HTR-8/SVneo (cell line): ENCODE measurements at places on chromosomes 11 and 22.

DNA sequence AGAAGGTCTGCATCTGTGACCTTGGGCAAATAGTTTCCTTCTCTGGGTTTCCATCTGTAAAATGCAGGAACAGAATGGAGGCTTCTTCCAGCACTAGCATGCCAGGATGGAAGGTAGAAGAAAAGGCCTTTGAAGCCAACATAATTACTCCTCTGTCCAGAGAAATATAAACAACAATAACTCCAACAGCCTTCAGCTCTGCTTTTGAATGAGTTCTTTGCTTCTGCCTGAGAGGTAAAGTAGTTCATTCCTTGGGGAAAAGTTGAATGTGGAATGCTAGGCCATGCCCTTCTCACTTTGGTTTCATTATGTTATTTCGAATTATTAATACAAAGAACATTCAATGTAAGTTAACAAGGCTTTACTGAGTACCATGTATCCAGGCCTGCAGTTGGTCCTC lies 61.2 kb upstream of the BLID start:
- DNase-seq: no peak

GRCh38 chr11:109241988-109242536 lies 179.9 kb upstream of the C11orf87 start:
- no peak for DNase-seq

- no peak for DNase-seq
Observed at GRCh38 chr11:120039039-120039438, 98.9 kb downstream of the TRIM29 start.

DNA sequence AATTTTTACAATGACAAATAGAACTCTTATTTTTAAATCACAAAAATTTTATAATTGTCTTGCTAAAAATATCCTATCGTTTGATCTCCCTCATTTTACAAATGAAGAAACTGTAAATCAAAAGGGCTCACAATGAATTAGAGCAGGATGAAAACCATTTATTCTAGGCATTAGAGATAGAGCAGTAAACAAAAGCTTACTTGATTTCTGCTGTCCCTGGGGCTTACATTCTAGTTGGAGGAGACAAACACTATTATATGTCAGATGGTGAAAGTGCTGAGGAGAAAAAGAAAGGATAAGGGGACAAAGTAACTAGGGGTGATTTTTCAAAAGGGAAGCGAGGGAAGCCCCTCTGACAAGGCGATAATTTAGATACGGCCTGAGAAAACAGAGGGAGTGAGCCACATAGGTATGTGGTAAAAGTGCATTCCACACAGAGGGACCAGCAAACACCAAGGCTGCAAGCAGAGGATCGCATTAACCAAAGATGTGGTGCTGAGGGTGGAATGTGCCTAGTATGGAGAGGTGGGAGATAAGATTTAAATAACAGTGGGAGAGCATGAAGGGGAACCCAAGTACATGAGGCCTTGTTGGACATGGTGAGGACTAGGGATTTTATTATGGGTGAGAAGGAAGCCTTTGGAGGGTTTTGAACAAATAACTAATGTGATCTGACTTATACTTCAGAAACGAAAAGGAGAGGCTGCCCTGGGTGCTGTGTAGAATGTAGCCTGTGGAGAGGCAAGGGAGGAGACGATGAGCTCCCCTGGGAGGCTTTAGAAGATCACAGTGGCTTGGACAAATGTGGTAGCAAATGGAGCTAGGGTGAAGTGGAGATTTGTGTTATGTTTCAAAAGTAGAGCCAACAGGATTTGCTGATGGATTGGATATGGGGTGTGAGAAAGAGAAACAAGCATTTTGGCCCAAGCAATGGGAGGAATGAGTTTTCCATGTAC lies 62.1 kb downstream of the PDHX start:
- no peak for DNase-seq

GRCh38 chr22:44214187-44214586 lies 33.5 kb downstream of the PARVG start:
- no peak for DNase-seq

DNA sequence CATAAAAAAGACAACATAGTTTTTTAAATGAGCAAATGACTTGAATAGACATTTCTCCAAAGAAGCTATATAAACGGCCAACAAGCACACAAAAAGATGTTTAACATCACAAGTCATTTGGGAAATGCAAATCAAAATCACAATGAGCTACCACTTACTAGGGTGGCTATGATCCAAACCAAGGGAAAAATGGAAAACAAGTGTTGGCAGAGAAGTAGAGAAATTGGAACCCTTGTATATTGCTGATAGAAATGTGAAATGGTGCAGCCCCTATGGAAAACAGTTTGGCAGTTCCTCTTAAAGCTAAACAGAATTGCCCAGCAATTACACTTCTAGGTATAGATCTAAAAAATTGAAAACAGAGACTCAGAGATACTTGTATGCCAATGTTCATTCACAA lies 29.0 kb downstream of the PAMR1 start:
- DNase-seq: no peak

DNA sequence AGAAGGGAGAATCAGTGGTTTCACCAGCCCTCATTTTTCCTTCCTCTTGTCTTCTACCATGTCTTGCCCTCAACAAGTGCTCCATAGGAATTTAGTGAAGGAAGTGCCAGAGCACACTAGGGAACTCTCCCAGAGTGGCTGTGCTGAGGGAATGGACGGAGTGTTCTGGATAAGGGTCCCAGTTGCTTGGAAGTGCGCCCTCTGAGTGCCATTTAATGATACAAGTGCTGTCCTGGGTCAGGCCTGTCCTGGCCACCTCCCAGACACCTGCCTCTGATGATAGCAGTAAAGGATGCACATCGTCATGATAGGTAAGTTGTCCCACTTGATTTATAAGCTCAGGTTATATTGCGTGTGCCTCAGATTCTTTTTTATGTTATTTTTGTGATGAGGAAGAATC lies 5.1 kb downstream of the PANX1 start:
- DNase-seq: no peak

DNA sequence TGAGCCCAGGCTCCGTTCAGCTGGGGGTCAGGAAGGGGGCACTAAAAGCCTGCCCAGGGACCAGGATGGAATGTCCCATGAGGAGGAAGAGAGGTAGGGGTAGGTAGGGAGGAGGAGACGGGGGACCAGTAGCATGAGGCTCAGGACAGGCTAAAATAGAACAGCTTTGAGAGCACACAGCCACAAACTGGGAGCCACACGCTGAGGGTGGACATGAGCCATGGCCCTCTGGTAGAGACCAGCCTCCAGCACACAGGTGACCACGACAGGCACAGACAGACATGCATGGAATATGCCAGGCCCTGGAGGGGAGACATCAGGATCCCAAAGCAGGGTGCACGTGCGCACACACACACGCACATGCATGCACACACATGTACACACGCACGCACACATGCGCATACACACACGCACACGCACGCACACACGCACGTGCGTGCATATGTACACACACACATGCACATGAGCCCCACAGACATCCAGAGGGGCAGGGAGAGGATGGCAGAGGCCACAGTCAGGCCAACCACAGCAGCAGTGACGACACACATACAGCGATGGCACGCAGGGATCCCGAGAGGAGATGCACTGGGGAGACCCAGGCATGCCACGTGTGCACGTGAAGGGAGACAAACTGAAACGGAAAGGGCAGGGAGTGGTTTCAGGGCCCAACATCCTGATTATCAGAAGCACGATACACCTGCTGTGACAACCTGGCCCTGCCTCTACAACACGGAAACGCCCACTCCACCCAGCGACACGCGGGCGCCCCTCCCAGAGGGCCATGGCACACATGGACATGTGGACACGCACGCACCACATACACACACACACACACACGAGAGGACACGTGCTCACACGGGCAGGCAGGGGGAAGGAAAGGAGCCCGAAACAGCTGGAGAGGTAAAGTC lies 25.7 kb downstream of the LRRC10B start:
- no peak for DNase-seq

DNA sequence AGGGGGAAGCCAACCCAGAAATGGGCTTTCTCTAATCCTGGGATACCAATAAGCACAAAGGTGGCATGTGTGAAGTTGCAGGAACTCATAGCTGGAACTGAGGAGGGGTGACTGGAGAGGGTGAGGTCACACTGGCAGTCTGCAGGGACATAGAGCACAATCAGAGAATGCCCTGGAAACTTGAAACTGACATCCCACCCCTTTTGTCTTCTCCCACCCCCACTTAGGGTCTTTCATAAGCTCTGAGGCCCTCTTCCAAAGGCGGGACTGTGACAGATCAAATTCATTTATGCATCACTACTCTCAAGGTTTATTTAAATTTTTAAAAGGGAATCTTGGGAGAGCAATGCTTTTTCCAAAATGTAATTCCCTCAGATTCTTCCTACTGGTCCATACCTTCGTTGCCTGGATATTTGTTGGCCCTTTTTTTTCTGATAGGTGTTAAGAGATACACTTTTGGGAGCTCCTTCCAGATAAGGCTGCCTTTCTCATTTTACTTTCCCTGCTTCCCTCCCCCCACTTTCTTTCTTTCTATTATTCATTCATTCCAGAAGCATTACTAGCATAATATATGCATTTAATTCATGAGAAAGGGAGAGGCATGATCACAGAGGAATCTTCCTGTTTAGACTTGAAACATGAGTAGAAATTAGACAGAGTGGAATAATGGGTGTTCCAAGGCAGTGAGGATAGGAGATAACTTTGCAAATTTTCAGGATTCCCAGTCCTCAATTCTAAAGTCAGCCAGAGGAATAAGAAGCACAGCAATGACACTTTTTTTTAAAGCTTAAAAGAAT lies 14.8 kb downstream of the OR51E2 start:
- no peak for DNase-seq

- DNase-seq: no peak
Observed at GRCh38 chr11:12842933-12843636, 166.0 kb upstream of the RASSF10 start.

- DNase-seq: no peak
Observed at GRCh38 chr22:19841641-19842392, 12.9 kb downstream of the GNB1L start.

GRCh38 chr11:68999093-68999747 lies 13.8 kb downstream of the MRGPRF start:
- no peak for DNase-seq

GRCh38 chr22:44098021-44098739 lies 74.1 kb downstream of the PARVB start:
- no peak for DNase-seq

DNA sequence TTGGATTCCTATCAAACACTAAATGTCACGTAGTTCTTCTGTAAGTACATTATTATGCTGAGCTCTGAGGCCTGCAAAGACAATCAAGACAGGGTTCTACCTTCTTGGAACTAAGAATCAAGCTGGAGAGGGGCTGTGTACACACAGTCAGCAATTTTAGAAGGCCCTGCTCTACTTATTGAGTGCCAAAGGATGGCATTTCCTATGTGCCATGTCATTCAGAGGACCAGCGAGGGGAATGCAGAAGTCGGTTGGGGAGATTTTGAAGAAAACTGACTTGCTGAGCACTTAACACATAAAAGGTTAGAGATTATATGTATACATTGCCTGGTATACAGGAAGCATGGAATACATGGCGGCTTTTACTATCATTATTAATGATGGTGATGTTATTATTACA lies 5.3 kb downstream of the SLC37A2 start:
- no peak for DNase-seq

DNA sequence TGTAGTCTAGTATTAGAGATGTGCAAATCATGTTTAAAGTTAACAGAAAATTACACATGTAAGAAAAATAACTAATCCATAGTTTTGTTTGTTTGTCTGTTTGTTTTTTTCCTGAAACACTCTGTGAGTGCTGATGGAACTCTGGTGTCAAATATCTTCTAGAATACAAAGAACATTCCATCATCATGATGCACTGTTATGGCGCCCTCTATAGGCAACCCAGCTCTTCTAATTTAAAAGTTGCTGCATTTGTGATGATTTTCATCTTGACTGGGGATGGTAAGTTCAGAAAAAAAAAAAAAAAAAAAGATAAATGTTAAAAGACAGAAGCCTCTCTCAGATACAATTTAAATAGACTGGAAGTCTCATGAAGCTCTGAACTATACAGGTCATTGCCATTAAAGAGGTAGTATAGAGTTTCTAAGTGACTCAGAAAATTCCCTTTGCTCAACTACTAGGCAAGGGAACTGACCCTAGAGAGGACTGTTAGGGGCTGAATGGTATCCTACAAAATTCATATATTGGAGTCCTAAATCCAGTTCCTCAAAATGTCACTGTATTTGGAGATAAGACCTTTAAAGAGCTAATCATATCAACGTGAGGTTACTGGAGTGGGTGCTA lies 597.2 kb upstream of the ANO3 start:
- peak; percentile 10 for DNase-seq

GRCh38 chr11:46889689-46890475 lies 28.5 kb downstream of the LRP4 start:
- DNase-seq: peak; percentile 74

DNA sequence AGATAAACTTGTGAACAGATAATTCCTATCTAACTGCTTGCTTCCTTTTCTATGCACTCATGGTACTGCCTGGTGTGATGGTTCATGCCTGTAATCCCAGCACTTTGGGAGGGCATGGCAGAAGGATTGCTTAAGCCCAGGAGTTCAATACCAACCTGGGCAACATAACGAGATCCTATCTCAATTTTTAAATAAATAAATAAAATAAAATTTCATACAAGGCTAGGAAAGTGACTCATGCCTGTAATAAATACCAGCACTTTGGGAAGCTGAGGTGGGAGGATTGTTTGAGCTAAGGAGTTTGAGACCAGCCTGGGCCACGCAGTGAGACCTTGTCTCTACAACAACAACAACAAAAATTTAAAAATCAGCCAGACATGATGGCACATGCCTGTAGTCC lies 166.6 kb downstream of the COMMD9 start:
- DNase-seq: no peak

- DNase-seq: no peak
Observed at GRCh38 chr22:35900483-35901168, 128.0 kb downstream of the RBFOX2 start.

- no peak for DNase-seq
Observed at GRCh38 chr11:93220078-93220477, 22.3 kb upstream of the SLC36A4 start.

GRCh38 chr11:105148241-105148640 lies 8.7 kb upstream of the CARD18 start:
- DNase-seq: no peak

GRCh38 chr11:74540270-74540669 lies 46.7 kb upstream of the LIPT2 start:
- DNase-seq: no peak

DNA sequence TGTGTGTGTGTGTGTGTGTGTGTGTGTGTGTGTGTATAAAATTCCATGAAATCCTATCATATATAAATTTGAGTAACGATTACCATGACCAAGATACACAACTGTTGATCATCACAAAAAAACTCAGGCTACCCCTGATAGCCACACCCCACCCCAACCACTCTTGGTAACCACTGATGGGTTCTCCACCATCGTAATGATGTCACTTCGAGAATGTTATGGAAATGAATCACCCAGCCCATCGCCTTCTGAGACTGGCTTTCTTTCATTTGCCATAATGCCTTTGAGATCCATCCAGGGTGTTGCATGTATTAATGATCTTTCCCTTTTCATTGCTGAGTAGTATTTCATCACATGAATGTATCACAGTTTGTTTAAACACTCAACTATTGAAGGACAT lies 496.0 kb downstream of the MIAT start:
- no peak for DNase-seq
